NCI-H2081 treated with DMSO at 0.1 percent for 48 hours (cell line): ENCODE measurements at places on chromosomes 7 and 10.
A peak's percentile ranks its signal among the peaks of the same experiment; 100 is the strongest.

DNA sequence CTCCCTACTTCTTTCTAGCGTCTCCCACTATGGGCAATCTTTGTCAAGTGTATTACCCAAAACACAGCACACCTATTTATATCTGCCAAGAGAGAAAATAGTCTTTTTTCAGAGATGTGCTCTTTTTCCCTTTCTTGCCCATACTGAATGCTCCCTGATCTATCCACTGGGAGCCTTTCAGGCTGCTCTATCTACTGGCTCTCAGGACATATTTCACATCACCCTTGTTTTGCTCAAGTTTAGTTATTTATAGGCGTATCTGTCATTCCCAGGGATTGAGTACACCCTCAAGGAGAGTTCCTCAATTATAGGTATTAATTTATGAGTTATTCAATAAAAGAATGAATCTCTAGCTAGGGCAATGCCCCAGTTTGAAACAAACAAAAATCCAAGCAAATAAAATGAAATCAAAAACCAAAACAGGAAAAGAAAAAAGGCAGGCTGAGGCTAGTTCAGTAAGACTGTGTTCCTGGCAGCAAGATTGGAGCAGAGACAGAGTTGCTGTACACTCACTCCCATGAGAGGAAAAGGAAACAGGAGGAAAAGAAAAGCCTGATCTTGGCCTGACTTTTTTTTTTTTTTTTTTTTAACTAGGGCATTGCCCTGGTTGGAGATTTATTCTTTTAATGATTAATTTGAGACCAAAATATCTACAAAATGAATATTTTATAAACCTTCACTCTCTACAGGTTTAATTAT is 665.9 kb upstream of the PCDH15 start:
- DNase-seq: no peak

- no peak for DNase-seq
Observed at GRCh38 chr10:127450644-127451043, 98.5 kb upstream of the NPS start.

DNA sequence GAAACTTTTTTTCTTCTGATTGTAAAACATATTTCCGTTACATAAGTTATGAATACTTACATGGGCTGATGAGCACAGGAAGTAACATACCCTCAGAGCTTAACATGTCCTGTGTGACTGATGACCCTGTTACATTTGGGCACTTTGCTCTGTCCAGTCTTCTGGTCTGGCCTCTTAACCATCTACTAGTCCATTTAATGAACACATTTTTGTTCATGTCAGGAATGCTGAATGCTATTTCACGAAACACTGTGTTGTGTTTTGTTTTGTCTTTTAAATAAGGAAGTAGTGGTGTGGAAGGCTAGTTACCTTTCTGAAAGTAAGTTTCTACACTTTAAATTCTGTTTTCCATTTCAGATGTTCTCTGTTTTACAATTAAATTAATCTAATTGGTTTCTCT is 77.7 kb downstream of the RBM33 start:
- DNase-seq: no peak

GRCh38 chr10:33732161-33732680 is 397.8 kb upstream of the NRP1 start:
- no peak for DNase-seq

GRCh38 chr10:16947069-16947468 is 129.8 kb upstream of the RSU1 start:
- no peak for DNase-seq

GRCh38 chr10:30528429-30528786 is 94.4 kb downstream of the MAP3K8 start:
- no peak for DNase-seq

DNA sequence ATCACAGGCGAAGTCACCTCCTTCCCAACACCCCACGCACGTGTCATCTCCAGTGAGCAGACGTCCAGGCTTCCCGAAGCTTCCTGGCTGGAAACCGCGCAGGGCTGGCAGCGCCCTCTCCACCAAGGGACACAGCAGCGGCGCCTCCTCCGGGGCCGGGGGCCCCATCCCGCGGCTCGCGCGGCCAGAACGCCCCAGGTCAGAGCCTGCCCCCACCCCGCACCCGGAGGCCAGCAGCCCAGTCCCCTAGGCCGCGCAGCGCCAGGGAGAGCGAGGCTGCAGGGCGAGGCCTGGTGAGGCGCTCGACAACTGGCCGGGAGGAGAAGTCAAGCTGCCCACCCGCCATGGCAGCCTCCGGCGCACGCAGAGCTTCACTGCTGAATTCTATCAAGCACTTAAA is 247.0 kb downstream of the SEMA3D start:
- DNase-seq: no peak

DNA sequence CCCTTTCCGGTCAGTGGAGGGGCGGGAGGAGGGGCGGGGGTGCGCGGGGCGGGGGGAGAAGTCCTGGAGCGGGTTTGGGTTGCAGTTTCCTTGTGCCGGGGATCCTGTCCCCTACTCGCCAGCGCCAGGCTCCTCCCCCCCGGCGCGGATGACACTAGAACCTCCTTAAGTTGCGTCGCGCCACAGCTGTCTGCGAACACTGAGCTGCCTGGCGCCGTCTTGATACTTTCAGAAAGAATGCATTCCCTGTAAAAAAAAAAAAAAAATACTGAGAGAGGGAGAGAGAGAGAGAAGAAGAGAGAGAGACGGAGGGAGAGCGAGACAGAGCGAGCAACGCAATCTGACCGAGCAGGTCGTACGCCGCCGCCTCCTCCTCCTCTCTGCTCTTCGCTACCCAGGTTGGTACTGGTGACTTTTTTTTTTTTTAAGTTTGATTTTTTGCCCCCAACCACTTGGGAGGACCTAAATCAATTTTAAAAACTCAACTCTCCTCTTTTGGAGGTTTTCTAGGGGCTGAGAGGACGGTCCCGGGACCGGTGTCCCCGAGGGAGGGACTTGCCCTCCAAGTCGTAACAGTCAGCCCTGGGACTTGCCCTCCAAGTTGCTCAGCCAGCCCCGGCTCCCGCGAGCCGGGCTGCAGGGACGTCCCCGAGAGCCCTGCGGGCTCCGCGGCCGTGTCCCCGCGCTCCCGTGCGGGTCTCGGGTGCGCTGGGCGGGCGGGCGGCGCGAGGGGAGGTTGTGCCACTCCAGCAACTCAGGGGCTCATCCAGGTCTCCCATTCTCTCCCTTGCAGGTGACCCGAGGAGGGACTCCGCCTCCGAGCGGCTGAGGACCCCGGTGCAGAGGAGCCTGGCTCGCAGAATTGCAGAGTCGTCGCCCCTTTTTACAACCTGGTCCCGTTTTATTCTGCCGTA is at the start of gene GATA3:
Gene GATA3, plus strand, starts transcription at position 195 of the 914 bp plus-strand sequence. CDS start 968 bp downstream, outside the sequence.
- DNase-seq: no peak

DNA sequence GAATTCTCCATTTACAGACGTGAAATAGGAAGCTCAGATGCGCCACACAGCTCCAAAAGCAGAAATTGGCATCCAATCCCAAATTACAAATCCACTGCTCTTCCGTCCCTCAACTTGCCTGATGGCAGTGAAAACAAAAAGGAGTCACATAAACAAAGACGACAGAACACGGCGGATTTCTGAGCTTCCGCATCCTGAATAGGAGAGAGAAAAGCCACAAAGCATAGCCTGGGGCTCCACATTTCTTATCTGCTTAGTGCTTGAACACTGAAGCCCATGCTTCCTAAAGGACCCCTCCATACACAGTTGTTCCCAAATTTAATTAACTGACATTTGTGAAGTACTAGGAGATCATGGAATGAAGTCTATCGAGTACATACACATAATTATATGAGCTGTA is 32.6 kb downstream of the BEND7 start:
- no peak for DNase-seq

- DNase-seq: no peak
Observed at GRCh38 chr7:134522601-134523000, 4.8 kb upstream of the AKR1B10 start.

- no peak for DNase-seq
Observed at GRCh38 chr10:132787495-132788179, 1.7 kb upstream of the NKX6-2 start.

DNA sequence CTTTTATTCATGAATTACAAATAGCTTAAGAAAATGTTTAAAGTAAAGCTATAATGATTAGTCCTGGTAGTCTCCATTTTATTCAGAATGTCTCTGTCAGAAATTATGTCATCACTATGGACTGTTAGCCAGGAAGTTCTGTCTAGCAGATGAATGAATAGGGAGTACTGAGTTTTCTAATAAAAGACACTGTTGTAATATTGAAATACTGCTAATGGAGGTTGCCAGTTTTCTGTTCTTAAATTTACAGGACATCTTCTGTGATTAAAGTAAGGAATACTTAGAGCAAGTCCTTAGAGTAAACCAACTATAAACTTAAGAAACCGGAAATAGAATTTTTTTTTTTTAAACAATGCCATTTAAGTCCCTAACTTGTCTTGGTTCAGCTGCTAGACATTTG is 309.8 kb downstream of the ADK start:
- DNase-seq: no peak

GRCh38 chr7:41336981-41337380 is 365.9 kb downstream of the INHBA start:
- DNase-seq: no peak

GRCh38 chr7:130365511-130366441 is 14.5 kb upstream of the CPA1 start:
- DNase-seq: peak; percentile 100

DNA sequence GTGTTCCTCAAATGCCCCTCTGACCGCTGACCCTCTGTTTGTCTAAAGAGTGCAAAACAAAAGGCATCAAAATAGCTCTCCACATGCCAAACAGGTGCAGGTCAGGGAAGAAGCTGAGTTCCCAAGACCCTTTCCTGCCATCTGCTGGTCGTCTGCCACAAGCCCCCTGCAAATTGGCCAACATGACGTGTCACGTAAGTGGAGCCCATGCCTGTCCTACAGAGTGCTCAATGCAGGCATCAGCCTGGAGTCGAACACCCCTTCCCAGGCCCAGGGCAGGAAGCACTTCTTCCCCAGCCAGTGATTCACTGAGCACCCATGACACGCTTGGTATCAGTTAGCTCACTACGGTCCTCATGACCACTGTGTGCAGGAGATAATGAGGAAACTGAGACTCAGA is 14.1 kb downstream of the TMEM72 start:
- DNase-seq: no peak

DNA sequence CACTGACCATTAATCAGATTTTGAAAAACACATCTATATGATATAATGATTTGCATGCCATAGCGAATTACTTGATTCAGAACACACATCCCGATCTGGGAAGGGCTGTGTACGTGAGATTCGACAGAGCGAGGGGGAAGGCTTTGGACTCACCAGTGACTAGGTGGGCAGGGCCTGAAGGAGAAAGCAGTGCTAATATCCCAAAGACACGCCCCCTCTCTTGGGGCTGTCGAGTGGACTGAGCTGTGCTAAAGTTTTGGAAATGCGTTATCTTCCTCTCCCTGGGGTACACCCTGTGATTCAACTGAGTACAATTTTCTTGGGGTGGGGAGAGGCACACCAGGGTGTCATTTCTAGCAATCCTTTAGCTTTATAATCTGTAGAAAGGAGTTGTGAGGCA is 1.8 kb downstream of the LRRC17 start:
- DNase-seq: no peak

GRCh38 chr7:22150221-22150620 is 204.5 kb upstream of the CDCA7L start:
- DNase-seq: no peak

GRCh38 chr7:128350708-128351295 is 7.1 kb upstream of the RBM28 start:
- no peak for DNase-seq

GRCh38 chr7:102410123-102410522 is 14.0 kb downstream of the PRKRIP1 start:
- DNase-seq: no peak
